ENCODE measurements at places on chromosomes 12 and 14.

- no peak for DNase-seq
These were observed 282.7 kb upstream of the SFSWAP start for GRCh38 chr12:131428091-131428685.

GRCh38 chr12:112199136-112199535 is 73.8 kb downstream of the TRAFD1 start:
- DNase-seq: no peak

- DNase-seq: no peak
These were observed 2.2 kb downstream of the BLOC1S1 start for GRCh38 chr12:55718015-55718414.

- no peak for DNase-seq
These were observed 20.1 kb upstream of the RIN3 start for GRCh38 chr14:92493492-92493891.

GRCh38 chr14:77593501-77593961 is 22.9 kb downstream of the SPTLC2 start:
- DNase-seq: no peak

GRCh38 chr14:24943024-24943423 is 106.9 kb downstream of the STXBP6 start:
- no peak for DNase-seq

DNA sequence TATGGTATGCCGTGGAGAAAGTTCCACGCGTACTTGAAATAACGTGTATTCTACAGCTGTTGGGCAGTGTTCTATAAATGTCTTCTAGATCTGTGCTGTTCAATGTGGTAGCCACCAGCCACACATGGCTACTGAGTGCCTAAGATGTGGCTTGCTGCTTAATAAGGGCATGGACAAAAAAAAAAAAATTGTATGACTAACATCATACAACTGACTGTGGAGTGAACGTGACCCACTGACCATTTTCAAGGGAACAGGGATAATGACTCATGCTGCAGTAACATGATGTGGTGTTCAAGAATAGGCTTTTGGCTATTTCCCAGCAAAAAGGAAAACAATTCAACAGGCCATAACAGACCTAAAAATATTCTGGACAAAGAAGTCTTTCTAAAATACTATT is 13.0 kb downstream of the ATG14 start:
- no peak for DNase-seq

- no peak for DNase-seq
These were observed 117.8 kb downstream of the DUSP6 start for GRCh38 chr12:89234324-89235114.

DNA sequence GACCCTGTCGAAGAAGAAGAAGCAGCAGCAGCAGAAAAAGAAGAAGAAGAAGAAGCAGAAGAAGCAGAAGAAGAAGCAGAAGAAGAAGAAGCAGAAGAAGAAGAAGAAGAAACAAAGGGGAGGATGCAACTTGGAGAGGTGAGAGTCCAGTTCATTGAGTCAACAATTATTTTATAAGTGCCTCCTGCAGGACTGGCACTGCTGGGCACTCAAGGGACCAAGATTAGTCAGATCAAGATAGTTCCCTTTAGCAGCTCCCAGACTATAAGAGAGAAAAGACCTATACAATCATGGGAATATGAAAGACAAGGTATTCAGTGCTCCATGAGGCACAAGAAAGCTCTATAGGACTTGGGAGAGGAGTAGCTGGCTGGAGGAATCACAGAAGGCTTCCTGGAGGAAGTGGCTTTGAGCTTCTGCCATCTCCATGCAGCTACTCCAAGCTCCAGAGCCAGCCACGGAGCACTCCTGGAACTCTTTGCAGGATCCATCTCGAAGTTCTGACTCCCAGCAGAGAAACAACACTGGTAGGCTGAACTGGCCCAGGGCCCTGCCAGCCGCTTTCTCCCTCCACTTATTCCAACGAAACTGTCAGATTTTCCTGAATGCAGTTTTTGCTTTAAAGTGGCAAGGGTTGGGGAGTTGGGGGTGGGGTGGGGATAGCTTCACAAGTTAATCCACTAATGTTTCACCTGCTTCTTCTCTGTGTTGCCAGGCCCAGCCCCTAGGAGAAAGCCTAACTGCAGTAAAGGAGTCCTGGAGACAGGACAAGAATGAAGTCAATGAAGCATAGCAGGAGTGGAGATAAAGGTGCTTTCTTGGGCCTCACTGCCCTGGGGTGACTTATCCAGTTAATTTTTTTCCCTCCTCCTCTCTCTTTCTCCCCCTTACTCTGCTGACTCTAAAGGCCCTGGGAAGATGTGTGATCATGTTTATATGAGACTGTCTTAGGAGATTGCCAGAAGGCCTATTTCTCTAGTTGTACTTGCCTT is 140.1 kb upstream of the PARP11 start:
- no peak for DNase-seq

DNA sequence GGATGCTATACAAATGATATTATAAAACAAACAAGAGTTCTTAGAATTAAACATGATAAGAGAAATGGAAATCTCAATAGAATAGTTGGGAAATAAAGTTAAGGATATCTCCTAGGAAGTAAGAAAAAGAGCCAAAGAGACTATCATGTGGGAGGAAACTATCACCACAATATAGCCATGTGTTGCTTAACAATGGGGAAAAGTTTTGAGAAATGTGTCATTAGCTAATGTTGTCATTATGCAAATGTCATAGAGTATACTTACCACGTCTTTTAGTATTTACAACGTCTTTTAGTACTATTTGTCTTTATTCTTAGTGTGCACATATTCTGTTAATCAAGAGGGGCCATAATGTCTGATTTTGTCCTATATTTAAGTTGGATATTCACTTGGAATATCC is 58.7 kb downstream of the ZNF641 start:
- no peak for DNase-seq

DNA sequence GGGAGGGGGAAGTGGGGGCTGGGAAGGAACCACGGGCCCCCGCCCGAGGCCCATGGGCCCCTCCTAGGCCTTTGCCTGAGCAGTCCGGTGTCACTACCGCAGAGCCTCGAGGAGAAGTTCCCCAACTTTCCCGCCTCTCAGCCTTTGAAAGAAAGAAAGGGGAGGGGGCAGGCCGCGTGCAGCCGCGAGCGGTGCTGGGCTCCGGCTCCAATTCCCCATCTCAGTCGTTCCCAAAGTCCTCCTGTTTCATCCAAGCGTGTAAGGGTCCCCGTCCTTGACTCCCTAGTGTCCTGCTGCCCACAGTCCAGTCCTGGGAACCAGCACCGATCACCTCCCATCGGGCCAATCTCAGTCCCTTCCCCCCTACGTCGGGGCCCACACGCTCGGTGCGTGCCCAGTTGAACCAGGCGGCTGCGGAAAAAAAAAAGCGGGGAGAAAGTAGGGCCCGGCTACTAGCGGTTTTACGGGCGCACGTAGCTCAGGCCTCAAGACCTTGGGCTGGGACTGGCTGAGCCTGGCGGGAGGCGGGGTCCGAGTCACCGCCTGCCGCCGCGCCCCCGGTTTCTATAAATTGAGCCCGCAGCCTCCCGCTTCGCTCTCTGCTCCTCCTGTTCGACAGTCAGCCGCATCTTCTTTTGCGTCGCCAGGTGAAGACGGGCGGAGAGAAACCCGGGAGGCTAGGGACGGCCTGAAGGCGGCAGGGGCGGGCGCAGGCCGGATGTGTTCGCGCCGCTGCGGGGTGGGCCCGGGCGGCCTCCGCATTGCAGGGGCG is at the start of gene GAPDH:
GAPDH (plus strand) TSS at position 595 of the 772 bp plus-strand sequence. CDS start 316 bp downstream, outside the sequence.
- DNase-seq: peak; percentile 89

DNA sequence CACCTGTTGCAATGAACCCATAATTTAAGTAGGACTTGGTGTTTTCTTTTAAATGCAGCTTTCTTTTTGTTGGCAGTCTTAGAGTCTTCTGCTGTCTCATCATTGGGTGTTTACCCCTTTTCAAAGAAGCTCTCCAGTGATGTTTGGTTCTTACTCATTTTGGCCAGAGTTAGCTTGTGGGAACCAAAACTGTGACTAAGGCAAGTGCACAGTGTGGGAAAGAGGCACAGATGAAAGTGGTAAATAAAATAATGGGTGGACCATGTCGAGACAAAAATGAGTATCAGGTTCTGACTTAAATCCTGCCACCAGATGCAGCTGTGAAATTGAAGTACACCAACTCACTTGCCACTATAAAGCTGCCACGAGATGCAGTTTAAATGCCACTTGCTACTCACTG is 615.4 kb upstream of the MIS18BP1 start:
- DNase-seq: no peak

DNA sequence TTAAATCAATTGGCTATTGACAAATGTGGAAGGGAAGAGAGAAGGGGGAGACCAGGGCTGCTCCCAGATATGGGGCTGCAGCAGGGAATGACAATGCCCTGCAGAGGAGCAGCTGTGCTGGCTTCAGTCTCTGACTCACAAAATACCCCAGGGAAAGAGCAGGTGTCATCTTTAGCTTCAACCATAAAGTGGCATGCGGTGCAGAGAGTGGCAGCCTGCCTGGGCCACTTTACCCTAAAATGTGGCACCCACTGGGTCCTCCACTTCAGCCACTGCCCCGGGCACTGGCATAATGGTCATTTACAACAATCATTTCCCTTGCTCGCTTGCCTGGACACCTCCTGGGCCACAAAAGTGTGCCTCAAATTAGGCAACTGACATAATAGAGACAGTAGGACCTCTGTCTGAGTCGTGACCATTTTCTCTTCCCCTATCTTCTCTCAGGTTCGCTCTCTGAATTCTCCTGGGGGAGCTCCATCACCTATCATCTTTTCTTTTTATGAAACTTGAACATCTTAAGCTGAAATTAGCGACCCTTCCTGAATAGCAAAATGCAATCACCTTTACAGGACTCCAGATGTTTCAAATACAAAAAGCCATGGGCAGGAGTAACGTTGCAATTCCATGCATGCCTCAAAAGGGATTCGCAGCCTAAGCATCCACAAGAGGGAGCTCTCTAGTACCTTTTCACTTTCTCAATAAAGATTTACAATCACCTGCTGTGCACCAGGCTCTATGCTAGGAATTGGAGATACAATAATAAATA is 179.9 kb upstream of the ATF7IP start:
- peak; percentile 10 for DNase-seq

- DNase-seq: no peak
These were observed 252.6 kb downstream of the ACSS3 start for GRCh38 chr12:81330480-81330879.

- DNase-seq: no peak
These were observed 60.3 kb downstream of the AVPR1A start for GRCh38 chr12:63090716-63091115.

GRCh38 chr12:79690638-79691510 is at the start of gene PAWR:
Gene PAWR (minus strand): TSS chr12:79690964. CDS start chr12:79690244, 720 bp downstream.
- DNase-seq: peak; percentile 11

GRCh38 chr14:76138758-76139723 is 12.7 kb upstream of the GPATCH2L start:
- no peak for DNase-seq

DNA sequence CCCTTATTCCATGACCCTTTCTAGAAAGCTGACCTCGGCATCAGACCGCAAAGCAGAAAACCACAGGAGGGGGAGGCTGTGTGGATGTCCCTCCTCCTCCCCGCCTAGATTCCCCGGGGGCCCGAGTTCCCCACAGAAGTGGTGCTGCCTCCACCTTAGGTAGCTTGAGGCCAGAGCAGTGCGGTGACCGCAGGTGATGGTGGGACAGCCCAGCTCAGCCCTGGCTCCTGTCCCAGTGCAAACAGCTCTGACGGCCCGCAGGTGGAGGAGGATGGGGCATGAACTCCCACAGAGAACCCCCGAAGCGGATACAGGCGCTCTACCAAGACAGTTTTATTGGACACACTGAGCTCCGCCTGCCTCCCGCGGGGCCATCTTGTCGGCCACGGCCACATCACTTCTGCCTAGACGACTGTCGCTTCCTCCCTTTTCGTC is 19.5 kb downstream of the ARL6IP4 start:
- DNase-seq: no peak

DNA sequence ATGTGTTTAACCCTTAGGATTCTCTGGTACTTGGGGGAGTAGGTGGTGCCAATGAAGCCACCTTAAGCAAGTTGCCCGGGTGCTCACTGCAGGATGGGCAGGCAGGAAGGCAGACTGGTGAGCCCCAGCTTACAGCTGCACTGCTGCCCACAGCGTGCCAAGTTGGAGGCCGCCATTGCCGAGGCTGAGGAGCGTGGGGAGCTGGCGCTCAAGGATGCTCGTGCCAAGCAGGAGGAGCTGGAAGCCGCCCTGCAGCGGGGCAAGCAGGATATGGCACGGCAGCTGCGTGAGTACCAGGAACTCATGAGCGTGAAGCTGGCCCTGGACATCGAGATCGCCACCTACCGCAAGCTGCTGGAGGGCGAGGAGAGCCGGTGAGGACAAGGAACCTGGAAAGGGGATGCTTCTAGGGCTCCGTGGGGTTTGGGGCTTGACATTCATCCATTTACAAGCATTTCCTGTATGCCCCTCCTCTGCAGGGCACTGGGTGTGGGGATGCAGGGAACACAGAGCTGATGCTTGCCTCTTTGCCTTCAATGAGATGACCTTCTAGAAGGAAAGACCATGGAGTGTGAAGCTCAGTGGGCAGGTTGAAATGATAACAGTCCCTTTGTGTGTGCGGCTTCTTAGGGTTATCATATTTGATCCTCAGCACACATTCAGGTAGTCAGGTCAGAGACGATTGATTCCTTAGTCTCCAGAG is 12.4 kb downstream of the KRT7 start:
- no peak for DNase-seq

GRCh38 chr12:22722081-22722480 is 97.1 kb downstream of the ETNK1 start:
- DNase-seq: no peak

DNA sequence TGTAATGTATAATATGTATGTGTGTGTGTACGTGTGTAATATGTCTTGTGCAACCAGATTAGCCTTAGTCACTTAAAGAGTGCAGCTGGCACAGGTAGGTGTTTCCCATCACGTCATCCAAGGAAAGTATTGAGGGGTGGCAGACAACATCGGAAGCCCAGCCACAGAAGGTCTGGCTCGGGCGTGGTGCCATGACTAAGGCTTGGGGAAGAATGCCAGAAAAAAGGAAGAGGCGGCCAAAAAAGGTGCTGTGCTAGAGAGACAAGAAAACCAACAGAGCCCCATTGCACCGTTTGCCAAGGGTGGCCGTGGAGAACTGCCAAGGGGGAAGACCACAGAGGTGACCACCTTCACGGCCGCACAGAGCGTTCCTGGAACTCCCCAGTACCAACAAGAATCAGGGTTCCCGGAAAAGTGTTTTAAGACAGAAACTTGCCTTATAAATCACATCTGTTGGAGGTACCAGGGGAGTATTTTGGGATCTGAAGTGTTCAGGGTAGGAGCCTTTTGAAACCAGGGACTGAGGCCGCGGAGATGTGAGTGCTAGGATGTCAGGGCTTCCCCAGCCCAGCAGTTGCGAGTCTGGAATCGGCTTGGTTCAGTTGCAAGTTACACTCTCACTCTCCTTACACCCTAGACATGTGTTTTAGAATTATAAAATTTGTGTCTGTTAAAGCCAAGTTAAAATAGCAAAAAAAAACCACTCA is 131.2 kb upstream of the DYRK2 start:
- DNase-seq: no peak

DNA sequence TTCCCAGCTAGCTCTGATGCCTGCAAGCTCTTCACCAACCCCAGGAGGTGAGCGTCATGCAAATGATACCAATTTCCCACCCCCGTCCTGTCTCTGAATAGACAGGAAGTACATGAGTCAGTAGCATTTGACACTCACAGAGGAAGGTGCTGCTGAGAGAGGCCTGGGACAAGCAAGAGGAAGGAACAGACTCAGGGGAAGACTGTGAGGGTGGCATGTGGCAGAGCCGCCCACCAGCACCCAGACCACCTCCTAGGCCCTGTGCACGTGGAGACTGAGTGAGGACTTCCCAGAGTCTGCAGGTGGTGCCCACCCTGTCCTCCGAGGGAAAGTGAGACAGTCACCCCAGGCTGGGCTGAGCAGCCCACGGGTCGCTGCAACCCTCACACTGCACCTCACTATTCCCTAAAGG is 199.5 kb upstream of the SFSWAP start:
- peak; percentile 48 for DNase-seq

- DNase-seq: no peak
These were observed 380.1 kb downstream of the SOX5 start for GRCh38 chr12:23569356-23569755.

Measured in activated naive CD4-positive, alpha-beta T cell treated with Interleukin-2 at 50 U/mL for 16 hours (primary cell).